Omental fat pad (tissue), 4 donors: ENCODE measurements at places on chromosomes 7 and 10. TPM values are rescaled to one million over a fixed set of nuclear protein-coding genes. Genes with fewer than 3 reads are reported as not detected.

The ASZ1 gene
- not detected for total RNA-seq

The FANK1 gene
- 0.94 TPM for total RNA-seq

The ANKRD2 gene
- not detected for total RNA-seq

The MKX gene
- total RNA-seq: 1.7 TPM

The CHST3 gene
- 28.8 TPM for total RNA-seq
